ENCODE measurements at places on chromosomes 16 and 17.

GRCh38 chr16:87006789-87007745 is 310.1 kb downstream of the C16orf95 start:
- DNase-seq, result no peak

DNA sequence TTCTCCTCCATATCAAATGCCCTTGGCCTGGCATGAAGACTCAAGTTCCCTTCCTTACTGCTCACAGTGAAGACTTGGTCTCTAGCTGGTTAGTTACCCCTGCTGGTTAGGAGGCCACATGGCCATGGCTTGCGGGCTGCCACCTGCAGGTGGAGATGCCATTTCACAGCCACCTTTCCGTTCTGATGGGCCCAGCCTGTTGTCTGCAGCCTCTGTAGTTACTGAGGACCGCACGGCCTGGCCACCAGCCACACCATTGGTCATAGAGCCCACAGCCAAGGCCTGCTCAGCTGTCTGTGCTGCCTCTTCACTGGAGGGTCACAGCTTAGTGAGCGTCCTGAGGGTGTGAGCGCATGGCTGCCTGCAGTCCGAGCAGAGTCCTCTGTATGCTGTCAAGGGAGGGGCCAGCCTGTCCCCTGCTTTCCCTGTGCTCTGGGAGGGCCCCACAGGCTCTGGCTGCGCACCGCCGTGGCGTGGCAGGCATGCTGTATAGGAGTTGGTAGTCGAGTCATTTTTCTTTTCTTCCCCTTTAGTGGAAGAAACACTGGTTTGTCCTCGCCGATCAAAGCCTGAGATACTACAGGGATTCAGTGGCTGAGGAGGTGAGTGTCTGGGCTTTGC is 59.2 kb downstream of the PLD6 start:
- DNase-seq, result no peak

GRCh38 chr17:79116575-79117368 is 42.1 kb downstream of the ENGASE start:
- no peak for DNase-seq

GRCh38 chr16:88883117-88883895 is 16.8 kb upstream of the PABPN1L start:
- DNase-seq, result no peak

GRCh38 chr17:66331038-66331816 is 28.8 kb downstream of the PRKCA start:
- DNase-seq, result no peak

DNA sequence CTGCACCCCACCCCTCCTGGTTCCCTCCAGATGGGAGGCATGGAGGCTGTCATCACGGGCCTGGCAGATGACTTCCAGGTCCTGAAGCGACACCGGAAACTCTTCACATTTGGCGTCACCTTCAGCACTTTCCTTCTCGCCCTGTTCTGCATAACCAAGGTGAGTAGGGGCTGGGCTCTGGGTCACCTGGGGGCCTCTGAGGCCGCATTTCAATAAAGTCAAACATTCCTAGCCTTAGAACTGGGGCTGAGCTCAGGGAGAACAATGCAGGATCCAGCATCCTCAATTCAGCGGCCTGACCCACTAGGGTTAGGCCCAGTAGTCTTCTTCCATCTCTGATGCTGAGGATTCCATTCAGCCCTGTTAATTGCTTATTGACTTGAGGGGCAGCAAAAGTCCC is 42.1 kb downstream of the SLC6A2 start:
- DNase-seq, result no peak

- DNase-seq, result no peak
Measured at GRCh38 chr17:82848022-82848592, 8.3 kb upstream of the ZNF750 start.

DNA sequence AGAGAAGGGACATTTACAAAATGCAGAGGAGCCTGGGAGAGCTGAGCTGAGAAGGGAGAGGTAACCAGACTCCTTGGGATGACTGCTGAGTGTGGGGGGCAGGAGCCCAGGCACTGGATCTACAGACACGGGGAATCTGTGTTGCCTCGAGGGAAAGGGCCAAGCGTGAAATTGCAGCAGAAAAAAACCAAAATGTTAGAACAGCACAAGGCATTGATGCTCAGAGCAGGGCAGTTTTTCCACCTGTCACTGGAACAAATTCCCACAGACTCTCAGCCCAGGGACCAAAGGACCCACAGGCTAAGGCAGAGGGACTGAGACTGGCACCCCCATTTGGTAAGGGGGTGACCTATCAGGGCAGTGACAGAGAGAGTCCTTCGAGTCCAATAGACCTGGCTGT is 2.0 kb downstream of the PITPNM3 start:
- DNase-seq, result no peak

DNA sequence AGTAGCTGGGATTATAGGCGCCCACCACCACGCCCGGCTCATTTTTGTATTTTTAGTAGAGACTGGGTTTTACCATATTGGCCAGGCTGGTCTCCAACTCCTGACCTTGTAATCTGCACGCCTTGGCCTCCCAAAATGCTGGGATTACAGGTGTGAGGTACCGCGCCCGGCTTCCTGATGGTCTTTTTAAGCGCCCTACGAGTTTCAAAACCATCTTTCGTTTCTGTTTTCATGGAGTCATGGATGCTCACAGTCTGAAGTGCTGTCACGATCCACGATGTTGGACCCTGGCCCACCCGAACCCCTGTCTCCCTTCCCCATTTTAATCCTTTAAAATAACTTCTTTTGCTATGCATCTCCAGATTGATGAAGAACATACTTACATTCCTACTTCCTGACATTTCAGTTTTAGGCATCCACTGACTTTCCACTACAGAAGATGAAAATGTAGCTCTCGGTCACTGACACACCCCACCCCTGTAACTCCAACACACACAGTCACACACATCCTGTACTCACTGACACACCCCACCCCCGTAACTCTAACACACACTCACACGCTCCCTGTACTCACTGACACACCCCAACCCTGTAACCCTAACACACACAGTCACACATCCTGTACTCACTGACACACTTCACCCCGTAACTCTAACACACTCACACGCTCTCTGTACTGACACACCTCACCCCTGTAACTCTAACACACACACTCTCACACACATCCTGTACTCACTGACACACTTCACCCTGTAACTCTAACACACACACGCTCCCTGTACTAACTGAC is 22.6 kb upstream of the WDR45B start:
- no peak for DNase-seq

DNA sequence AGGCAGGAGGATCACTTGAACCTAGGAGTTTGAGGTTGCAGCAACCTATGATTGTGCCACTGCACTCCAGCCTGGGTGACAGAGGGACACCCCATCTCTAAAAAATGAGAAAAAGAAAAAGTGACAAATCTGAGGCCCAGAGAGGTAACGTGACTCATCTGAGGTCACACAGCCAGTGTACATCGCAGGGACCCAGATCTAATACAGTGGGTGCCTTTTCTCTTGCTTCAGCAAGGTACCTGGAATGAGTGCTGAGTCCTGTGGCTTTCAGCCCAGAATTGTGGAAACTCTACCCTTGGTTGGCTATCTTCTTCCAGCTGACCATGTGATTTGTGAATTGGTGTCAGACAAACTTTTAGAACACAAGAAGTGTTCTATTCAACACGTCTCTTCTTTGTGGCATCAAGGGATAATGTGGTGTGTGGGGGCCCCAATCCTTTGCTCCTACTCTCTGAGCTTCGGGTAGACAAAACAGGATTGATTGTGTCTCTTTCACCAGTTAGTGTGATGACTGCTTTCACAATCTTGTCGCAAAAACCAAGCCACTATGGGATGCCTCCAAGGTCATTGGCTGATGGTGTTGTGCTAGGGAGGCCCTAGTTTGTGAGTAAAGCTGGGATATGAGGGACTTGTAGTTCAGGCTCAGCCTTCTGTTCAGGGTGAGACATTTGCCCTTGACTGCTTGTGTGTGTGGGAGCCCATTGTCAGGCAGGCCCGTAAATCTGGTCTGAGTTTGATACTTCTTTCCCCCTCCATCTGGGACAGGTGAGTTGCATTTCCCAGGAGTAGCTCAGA is 71.0 kb downstream of the MSI2 start:
- DNase-seq, result no peak

- DNase-seq, result no peak
Measured at GRCh38 chr17:28193241-28193640, 125.8 kb upstream of the TMEM97 start.

DNA sequence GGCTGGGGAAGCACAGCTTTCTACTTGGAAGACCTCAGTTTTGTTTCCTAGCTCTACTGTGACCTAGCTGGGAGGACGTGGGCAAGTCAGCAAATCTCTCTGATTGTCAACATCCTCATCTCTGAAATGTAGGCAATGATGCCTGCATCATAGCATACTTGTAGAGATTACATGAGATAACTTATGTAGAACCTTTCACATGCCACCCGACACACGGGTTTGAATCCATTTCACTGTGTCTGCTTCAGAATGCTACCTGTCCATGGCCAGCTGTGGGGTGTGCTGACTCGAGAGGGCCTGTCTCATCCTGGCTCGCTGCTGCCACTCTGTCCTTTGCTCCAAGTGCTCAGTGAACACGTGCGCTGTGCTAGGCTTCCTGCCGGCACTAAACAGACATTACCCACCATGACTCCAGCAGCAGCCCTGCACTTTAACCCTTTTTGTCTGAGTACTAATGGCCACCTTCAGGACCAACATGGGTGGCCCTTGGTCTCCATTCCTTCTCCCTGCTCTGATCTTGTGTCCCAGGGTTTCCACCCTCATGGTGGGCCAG is 7.4 kb downstream of the ADAP2 start:
- no peak for DNase-seq

DNA sequence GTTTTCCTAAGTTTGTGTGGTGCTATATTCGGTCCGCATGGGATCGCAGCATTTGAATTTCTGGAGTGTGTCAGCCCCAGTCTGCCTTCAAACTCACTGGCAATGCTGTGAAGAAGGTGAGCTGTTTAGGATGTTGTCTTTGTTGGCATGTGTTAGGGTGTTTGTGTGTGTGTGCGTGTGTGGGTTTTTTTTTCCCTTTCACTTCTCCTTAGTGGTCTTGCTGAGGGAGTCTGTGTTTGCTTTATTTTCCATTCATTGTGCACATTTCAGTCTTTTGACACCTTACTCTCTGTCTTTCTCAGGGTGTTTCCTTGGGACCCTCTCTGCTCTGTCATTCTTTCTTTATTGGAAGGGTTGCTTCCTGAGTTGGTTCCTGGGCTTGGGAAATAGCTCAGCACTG is 27.7 kb upstream of the RBFOX1 start:
- no peak for DNase-seq

- no peak for DNase-seq
Measured at GRCh38 chr16:75296606-75297005, 45.2 kb upstream of the BCAR1 start.

DNA sequence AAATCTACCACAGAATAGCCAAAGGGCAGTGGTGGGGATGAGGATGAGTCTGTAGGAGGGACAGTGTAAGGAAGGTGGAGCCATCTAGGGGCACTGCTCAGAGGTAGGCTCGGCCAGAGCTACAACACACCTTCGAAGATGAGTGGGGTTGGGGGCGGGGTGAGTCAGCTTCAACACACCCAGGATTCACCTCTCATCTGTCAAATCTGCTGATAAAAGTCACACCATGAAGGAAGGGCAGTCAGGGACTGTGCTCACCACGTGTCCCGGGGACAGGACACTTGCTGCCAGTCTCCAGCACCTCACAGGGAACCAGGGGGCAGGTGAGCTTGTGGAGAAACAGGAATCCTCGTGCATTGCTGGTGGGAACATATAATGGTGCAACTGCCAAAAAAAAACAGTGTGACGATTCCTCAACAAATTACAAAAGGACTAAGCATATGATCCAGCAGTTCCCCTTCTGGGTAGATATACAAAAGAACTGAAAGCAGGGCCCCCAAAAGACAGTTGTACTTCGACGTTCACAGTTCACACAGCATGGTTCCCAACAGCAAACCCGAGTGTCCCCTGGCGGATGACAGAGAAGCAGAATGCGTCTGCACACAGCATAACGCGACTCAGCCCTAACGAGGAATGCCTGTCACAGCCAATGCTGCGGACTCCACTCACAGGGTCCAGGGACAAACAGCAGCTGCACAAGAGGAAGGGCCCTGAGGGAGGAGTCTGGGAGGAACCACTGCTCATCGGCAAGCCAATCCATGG is 133.1 kb downstream of the ANKRD11 start:
- no peak for DNase-seq

DNA sequence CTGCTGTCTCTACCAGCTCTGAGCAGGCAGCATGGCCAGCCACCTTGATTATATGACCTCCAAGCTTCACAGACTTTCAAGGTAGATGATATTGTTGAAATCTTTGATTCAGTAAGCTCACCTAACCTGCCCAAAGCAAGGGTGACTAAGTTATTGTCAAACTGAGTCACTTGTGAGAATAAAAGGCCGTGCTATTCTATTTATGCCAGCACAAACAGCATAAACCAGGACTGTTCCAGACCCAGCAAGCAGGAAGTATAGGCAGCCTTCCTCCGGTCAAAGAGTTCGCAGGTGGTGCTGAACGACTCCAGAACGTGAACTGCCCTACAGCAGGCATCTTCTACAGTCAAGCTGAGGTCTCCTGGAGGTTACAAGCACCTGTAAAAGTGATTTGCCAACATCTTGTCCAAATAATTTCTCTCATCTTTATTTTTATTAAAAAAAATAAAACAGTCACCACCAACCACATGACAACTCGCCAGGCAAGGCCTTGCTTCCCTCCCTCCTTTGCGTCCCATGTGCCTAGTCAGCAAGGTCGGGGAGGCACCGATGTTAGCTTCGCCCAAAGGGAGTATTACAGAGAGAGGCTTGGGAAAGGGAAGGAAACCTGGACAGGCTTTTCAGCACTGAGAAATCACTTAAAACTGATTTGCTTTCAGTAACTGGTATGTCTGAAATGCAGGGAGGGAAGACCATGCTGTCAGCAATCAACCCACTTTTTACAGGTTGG is 10.8 kb downstream of the ARL2BP start:
- no peak for DNase-seq

GRCh38 chr17:55093353-55093752 is 124.8 kb downstream of the STXBP4 start:
- DNase-seq, result no peak

DNA sequence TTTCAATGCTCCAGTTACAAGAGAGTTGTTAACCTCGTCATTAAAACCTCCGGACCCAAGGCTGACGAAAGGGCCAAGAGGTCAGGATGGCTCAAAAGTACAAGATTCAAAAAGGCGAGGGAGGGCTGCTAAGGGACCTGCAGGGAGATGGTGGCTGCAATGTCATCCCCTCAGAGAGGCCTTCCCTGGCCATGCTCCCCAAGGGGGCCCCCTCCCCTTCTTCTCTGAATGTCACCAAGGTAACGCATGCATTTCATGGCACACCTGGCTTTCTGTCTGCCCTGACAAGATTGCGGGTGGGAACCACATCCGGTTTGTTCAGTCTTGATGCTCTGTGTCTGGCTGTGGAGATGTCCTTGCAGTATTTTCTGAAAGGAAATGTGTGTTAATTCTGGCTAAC is 89.9 kb downstream of the C16orf78 start:
- DNase-seq, result no peak

Measured in kidney glomerular epithelial cell (primary cell).